ENCODE measurements at places on chromosomes 2 and 18. TPM values are rescaled to one million over a fixed set of nuclear protein-coding genes. Genes with fewer than 3 reads are reported as not detected.

ANKMY1 gene
- total RNA-seq, result 11.0 TPM

- no peak for DNase-seq
Observed at GRCh38 chr2:229752970-229753729, 38.8 kb upstream of the DNER start.

GRCh38 chr2:59182249-59182648 is 941.1 kb upstream of the FANCL start:
- no peak for DNase-seq

- DNase-seq, result no peak
Observed at GRCh38 chr18:12335503-12335902, 27.5 kb downstream of the TUBB6 start.

- DNase-seq, result peak; percentile 74
Observed at GRCh38 chr2:127570282-127571250, 35.1 kb downstream of the MYO7B start.

GRCh38 chr2:173205375-173205774 is 129.7 kb downstream of the MAP3K20 start:
- DNase-seq, result peak; percentile 98

DNA sequence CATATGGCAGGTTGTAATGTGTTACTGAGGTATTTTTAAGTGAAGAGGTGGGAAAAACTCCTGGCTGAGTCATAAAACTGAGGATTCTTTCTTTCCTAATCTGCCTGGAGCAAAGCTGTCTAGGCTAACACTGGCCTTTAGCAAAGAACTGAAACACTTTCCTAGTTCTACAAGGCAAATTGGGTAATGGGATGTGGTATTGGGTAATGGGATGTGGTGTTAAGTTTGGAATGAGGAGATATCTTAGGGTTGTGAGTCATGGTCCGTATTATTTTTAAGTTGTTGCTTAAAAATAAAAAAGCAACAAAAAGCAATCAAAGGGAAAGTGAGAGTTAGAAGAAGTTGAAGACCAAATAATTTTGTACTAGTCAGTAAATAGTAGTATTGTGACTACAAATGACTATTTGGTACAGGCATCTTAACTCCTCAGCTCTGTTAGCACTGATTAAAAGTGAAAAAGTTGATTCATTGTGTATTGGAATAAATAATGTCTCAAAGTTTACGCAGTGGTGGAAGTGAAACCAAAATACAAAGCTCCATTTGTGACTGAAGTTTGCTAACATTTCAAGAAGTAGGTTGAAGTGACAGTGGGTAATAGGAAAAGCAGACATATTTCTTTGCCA is 216.8 kb downstream of the CAMKMT start:
- peak; percentile 69 for DNase-seq

DNA sequence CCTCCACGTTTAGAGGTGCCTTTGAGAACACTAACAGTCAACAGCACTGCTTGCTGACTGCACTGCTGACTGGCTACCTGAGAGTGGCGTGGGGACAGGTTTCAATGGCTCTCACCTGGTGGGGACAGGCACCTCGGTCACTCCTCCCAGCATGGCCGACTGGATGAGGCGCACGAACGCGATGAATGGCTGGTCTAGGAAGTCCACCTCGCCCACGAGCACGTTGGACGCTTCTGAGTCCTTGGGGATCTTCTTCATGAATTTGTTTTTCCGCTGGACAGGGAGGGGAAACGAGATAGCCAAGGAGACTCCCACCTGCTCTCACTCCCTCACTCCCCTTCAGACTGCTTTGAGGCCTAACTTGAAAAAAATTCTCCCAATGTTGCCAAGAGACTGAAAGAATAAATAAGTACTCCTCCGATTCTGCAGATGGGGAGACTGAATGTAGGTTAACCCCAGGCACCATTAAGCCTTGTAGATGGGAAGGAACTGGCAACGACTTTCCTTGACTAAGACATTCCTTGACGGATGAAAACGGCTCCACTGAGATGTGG is 57.3 kb downstream of the MTHFD2 start:
- no peak for DNase-seq
